ENCODE measurements at places on chromosomes 5 and 9. TPM values are rescaled to one million over a fixed set of nuclear protein-coding genes. Genes with fewer than 3 reads are reported as not detected.

- DNase-seq, result no peak
Observed at GRCh38 chr9:69001921-69002320, 12.0 kb downstream of the PRKACG start.

GRCh38 chr5:174550026-174550425, 174.4 kb upstream of the MSX2 start:
- DNase-seq, result no peak

DNA sequence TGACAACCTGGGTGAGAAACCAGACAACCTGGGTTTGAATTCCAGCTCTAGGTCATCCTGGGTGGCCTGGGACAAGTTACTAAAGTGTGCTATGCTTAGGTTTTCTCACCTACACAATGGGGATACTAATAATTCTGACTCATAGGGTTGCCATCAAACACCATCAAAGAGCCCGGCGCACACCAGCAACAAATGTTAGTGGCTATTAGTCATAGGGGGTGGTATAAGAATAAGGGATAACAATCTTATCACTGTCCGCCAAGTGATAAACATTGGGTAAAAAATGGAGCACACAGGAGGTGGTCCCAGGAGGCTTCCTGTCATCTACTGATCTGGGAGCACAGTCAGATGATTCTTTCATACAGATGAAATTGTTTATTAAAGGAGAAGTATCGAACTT, 61.4 kb upstream of the AFAP1L1 start:
- peak; percentile 78 for DNase-seq

DNA sequence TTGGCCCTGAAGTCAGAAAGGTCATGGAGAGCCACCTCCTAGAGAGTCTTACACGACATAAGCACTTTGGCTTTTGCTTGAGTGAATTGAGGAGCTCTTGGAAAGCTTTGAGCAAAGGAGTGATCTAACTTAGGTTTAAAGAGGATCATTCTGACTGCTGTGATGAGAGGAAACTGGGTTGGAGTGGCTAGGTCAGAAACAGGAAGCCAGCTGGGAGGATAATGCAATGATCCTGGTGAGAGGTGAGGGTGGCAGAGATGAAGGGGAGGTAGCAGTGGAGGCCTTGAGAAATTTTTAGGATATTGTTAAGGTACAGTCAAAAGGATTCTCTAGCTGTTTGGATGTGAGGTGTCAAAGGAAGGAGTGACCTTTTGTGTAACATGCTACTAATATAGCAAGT, 32.2 kb upstream of the ROPN1L start:
- DNase-seq, result no peak

DNA sequence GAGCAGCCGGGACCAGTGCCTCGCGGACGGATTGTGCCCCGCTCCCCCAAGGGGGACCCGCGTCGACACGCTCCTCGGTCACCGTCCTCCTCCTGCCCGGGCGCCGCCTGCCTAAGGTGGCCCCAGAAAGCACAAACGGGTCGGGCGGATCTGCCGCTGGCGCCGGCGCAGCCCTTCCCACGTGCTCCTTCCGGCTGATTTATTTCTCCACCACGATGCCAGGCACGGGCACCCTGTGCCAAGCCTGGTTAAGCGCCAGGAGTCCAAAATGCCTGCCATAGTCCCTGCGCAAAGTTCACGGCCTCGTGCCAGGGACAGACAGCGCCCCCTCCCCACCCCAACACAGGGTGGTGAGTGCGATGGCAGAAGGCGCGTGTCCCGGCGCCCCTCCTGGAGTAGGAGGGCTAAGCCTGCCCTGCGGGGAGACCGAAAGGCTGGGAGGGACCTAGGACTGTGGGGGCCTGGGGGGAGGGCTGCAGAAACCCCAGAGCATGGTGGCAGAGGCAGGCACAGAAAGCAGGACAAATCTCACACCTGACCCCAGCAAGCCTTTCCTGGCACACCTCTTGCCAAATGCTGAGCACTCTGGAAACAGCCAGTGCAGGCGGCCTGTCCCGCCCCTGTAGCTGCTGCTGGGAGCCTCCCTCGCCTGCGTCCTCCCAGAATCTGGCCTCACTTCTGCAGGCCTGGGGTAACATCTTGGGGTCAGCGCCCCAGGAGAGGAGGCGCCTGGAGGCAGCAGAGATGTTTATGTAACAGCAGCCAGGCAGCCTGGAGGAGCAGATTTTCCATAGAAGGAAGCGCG, 1.1 kb upstream of the NOTCH1 start:
- peak; percentile 52 for DNase-seq

LCN10 gene
- total RNA-seq, result not detected

ITK gene
- total RNA-seq, result not detected

NANS gene
- total RNA-seq, result 106 TPM

OTP gene
- total RNA-seq, result not detected

DNA sequence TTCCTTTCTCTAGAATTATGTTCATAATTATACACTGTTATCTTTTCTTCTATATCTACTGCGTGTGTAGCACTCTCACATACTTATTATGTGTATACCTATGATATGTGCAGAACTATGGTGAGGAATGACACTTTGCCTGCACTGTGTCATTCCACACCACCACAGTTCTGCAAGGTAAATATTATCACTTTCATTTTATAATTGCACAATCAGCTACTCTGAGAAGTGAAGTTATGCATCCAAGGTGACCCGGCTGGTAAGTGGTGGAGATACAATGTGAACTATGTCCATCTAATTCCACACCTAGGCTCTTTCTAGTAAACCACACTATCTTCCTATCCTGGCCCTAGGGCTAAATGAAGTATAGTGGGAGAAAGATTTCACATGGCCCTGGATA, 170.1 kb upstream of the ATP10B start:
- no peak for DNase-seq

IFNB1 gene
- total RNA-seq, result not detected

NOP16 gene
- total RNA-seq, result 14.1 TPM

DNA sequence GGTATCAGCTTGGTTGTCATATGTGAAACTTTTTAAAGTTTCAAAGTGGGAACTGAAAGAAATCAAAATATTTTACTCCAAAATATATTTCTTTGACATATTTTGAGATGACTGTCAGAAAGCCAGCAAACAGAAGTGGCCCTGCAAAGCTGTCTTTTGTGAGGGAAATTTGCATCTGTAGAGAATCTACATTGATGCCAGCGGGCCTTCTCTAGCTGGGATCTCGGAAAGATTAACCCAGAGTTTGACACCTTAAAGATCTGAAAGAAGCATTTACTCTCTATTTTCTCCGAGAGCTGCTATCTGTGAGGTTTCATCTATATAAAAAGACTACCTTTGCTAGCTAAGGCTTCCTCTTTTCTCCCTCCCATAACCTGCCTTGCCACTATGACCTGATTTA, 303.6 kb downstream of the FBXL17 start:
- DNase-seq, result no peak

C9orf85 gene
- total RNA-seq, result 19.1 TPM

DNA sequence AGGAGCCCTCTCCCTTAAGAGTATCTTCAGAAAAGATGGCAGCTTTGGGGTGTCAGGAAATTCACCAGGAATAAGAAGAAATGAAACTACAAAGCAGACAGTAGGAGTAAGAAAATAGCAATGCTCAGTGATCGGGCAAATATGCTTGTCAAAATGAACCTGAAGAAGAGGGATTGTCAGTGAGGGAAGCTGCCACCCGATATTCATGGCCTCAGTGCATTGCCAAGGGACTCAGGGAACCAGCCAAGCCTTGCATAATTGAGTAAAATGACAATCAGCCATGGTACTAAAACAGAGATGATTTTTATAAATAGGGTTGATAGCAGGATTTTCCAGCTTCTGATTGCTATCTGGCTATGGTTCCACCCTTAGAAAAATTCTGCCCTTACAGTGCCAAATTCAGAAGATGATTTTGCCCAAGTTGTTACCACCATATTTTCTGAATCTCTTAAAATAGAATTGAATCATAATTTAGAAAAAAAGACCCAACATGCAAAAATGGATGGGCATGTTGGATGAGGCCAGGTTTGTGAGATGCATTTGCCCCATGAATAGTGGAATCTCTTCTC, 274.0 kb downstream of the NTRK2 start:
- no peak for DNase-seq

GPR150 gene
- 0.05 TPM for total RNA-seq

CATSPER3 gene
- total RNA-seq, result not detected

JAKMIP2 gene
- not detected for total RNA-seq

TLX3 gene
- total RNA-seq, result not detected

DNA sequence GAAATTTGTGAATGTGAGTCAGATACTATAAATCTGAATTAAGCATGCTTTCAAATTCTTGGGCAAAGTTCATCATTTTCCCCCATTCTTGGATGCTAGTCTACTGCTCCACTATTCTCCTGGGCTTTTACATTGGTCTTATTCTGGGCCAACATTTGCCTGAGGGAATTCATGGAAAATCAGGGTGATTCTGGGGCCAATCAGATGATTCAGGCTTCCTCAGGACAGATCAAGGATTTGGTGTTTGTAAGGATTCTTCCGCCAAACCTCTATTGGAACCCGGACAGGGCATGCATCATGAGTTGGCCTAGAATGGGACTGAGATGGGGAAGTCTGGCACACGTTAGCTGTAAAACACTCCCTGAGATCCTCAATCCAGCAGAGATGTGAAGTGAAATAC, 113.8 kb downstream of the MEF2C start:
- no peak for DNase-seq

GRCh38 chr5:155772009-155772662, 554.8 kb upstream of the SGCD start:
- DNase-seq, result no peak

- DNase-seq, result no peak
Observed at GRCh38 chr9:90505695-90506094, 136.9 kb downstream of the DIRAS2 start.

CDH9 gene
- not detected for total RNA-seq

FAT2 gene
- under 0.01 TPM for total RNA-seq

DNA sequence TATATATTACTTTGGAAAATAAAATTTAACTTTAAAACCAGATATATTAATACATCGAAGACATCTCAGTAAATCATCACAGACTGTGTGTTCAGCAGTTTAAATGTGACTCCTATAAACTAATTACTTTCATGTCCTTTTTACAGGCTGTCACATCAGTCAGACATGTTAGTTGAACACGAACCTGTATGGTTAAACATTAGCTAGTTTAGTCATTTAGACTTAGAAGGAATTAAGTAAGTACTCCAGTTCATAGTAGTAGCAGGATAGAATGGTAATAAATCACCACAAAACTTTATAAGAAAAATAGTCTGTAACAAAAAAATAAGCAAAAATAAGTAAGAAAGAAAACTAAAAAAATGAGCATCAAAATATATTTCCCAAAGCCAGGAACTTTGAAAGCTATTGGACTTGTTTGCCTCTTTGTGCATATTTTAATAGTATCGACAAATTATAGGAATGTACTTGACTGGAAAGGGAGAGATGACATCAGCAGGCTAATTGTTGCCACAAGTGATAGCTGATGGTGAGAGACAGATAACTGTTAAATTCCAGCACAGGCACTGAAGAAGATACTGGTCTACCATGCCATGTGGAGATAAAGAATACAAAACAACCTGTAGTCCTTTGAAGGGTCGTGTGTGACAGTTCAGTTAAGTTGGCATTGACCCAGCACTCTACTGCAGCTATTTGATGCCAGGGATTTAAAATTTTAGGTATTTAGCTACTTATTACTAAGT, 83.9 kb downstream of the RIC1 start:
- no peak for DNase-seq

DNA sequence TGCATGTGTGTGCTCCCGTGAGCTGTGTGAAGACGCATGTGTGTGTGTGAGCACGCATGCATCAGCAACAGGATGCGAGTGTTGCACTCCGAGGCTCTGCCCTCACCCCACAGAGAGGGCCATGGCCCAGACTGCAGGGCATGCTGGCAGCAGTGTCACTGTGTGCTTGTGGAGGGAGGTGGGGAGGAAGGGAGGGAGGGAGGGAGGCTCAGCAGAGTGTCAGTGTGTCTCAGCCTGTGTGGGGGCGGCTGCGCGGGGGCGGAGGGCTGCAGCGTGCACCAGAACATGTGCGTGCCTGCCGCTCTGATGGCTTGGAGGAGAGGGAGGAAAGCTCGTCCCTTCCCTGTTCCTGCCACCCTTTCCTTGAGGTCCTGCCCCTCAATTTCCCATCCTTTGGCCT, 5.3 kb downstream of the CAMK2A start:
- DNase-seq, result no peak

- DNase-seq, result no peak
Observed at GRCh38 chr5:60210810-60211209, 317.3 kb upstream of the PDE4D start.

TRIM36 gene
- 0.34 TPM for total RNA-seq

- DNase-seq, result no peak
Observed at GRCh38 chr9:81361296-81361695, 328.1 kb downstream of the TLE1 start.

GRCh38 chr5:33690374-33691135, 201.2 kb downstream of the ADAMTS12 start:
- no peak for DNase-seq

DNA sequence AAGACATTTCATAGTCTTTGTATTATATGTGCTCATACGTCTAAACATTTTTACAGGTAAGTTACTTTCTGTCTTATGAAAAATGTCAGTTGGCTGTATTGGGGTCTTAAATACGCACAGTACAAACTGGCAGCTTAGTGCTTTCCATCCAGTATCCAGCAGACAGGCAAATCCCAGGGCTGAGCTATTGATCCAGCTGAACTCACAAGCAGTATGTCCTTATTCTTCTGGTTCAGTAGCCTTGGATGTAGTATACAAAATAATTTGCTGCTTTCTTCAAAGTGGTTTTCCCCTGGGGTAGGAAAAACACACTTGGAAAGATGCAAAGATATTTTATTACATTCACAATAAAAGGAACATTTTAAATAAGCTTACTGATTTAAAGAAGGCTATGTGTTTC, 617.2 kb downstream of the NR2F1-AS1 start:
- DNase-seq, result no peak

- DNase-seq, result peak; percentile 11
Observed at GRCh38 chr5:107541400-107541799, 129.3 kb downstream of the EFNA5 start.

- peak; percentile 52 for DNase-seq
Observed at GRCh38 chr5:59126708-59127573, 544.1 kb downstream of the RAB3C start.

GRCh38 chr9:70362952-70363351, 51.5 kb downstream of the KLF9 start:
- DNase-seq, result no peak

DNA sequence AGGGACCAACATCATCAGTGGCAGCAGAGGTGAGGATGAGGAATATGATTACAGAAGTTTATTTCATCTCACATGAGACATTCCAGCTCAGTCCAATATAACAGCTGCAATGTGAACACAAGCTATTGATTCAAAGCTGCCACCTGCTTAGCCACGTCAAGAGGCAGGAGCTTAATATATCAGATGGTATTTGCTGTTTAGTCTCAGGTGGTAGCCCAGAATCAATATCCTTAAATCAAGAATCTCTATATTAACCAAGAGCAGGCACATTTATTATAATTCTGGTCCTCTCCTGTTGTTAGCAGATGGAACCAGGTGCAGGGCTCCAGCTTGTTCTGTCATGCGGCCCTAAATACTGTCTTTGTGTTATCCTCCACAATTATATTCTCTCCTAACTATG, 431.6 kb downstream of the ICE1 start:
- DNase-seq, result no peak

DNA sequence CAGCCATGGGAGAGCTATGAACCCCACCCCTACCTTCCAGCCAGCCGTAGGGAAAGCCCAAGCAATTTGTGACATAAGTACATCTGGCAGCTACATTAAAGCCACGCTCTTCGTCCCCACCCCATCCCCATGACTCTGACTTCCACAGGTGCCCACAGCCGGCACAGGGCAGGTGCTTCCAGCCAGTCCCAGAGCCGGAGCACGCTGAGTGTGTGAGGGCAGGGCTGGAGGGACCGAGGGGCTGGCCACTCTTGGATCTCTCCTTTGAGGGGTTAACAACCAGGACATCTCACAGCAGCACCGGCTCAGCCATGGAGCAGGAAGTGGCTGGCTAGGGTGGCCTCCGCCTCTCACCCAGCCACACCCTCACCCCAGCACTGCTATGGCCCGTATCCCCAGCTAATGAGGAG, 2.4 kb upstream of the FAM78A start:
- DNase-seq, result no peak
